ENCODE measurements at places on chromosomes 2 and 18.

GRCh38 chr18:78737006-78737915 is 242.4 kb upstream of the SALL3 start:
- DNase-seq: peak; percentile 31

GRCh38 chr2:34831096-34831495 is 1232.0 kb upstream of the FAM98A start:
- no peak for DNase-seq

- DNase-seq: no peak
Measured at GRCh38 chr2:113206251-113206650, 32.5 kb downstream of the PSD4 start.

GRCh38 chr2:68282811-68283418 is 30.6 kb upstream of the PPP3R1 start:
- DNase-seq: no peak

DNA sequence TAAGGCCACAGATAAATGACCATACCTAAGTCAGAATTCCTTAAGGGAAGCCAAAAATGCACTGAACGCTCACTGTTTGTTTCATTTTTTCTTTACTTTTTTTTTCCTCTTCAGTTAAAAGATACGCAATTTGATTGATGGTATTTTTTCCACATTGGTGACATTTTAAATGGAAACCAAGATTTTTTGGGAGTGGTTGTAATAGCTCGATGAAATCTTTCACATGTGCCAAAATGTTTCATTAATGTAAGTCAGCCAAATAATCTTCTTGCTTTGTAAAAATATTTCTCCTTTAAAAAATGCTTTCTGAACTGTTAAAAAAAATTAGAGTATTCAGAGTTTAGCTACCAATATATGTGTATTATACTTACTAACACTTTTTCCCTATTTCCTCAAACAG is 339.8 kb downstream of the ZEB2 start:
- no peak for DNase-seq

GRCh38 chr2:174835797-174836255 is 71.6 kb upstream of the CHRNA1 start:
- DNase-seq: no peak

DNA sequence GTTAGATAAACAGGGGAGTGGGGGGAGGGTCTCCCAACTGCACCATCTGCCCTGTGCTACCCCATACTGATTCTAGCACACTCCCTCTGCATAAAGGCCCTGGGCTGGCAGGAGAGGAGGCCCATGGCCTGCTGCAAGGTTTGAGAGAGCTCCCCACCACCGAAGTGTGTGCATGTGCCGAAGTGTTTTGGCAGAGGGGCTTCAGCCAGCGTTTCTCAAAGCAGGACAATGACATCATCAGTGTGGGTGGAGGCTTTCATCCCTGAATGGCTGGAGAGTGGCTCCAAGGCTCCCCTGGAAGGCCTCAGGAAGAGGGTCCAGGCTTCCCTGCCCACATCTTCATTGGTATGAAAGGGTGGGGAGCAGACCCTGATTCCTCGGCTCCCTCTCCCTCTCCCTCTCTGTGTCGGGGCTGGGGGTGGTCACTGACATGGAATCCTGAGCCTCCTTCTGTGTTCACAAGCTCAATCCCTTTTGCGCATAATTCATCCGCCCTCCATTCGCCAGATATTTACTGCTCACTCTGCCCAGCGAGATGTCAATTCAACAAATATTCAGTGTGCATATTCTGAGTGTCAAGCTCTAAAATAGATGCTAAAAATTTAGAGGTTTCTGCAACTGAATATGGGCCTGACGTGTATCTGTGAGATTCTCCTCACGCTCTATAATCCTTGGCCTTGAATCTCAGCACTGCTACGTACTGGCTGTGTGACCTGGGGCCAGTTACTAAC is 122.1 kb downstream of the CELF4 start:
- DNase-seq: no peak

DNA sequence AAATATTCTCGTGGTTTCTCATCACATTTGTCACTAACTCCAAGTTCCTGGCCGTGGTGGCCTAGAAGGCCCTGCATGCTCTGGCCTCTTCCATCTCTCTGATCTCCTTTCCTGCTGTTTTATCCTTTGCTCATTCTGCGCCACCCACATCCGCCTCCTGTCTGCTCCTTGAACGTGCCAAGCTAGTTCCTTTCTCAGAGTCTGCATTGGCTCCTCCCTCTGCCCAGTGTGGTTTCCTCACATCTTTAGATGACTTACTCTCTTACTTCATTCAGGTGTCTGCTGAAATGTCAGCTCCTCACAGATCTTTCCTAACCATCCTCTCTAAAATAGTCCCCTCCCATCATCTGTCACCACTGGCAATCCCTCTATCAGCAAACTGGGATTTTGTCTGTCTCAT is 158.6 kb upstream of the RBMS1 start:
- DNase-seq: no peak

DNA sequence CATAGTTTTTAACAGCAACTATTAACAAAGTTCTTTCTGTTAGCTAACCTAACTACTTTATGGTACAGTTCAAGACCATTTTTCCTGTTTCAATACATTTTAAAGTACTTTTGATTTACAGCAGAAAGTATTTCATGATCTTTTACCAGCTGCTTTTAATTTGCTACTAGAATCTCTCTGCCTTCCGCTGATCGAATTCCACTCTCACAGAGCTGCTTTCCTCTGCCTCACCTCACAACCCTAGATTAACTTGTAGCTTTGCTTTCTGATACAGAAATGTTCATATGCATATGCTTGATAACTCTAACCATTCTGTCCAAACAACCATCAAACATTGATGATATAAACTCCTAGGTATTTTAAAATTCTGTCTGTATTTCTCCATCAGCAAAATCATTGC is 463.2 kb upstream of the ZEB2 start:
- DNase-seq: no peak

DNA sequence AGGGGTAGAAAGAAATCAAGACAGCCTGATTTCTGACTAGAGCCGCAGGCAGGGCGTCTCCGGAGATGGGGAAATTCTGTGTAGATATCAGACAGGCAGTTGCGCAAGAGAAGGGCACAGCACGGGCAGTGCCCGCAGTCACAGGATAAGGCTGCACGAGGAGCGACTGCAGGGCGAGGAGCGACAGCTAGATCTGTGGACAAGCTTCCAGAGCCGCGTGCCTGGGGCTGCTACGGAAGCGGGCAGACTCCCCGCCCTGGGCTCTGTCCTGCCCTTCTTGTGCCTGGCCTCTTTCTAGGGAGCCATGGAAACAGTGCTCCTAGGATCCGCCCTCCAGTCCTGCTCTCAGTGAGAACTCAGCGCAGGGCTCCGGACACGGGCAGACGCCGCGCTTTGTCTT is 12.6 kb downstream of the MC5R start:
- DNase-seq: no peak

DNA sequence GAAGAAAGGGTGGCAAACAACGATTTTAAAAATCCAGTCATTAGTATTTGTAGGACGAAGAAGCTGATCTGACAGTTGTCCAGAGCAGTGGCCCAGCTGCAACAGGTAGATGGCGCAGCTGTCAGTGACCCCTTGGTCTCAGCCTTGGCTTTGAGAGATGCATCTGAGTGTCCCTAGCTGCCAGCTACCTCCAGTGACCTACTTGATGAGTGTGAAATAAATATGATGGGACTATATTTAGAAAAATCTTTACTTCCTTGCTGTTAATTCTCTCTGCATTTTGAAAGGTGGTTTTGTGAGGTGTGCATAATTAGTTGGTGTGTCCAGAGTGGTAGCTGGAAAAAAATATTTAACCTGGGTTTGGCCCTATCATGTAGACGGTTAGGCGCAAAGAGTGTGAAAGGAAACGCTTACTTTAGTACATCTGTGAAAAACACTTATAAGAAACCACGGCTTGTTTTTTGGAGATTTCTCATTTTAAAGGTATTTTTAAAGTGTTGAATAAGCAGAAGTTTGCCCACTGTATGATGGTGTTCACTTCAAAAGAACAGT is 963 bp downstream of the INPP1 start:
- DNase-seq: peak; percentile 67

DNA sequence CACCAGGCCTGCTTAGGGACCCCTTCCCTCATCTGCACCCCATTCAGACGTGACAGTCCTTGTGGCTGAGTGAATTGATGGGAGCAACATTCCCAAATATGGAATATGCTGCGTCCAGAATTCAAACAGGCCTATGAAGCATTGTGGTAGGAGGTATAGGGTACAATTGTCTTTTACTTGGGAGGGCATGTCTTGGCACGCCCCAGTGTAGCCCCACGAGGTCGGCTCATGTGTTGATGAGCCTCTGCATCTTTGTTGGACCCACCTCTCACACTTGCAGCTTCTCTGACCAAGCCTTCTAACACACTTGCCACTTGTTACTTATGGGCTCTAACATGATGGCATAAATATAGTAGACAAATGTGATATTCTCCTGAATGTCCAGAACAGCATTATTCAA is 1.6 kb downstream of the TIMM21 start:
- DNase-seq: no peak

- peak; percentile 57 for DNase-seq
Measured at GRCh38 chr2:29223257-29223656, 108.0 kb downstream of the CLIP4 start.

GRCh38 chr2:216034065-216034464 is 20.7 kb upstream of the MREG start:
- DNase-seq: peak; percentile 73

GRCh38 chr2:124838406-124838805 is 813.3 kb downstream of the CNTNAP5 start:
- no peak for DNase-seq

- no peak for DNase-seq
Measured at GRCh38 chr2:222294996-222295367, 3.8 kb downstream of the PAX3 start.

- no peak for DNase-seq
Measured at GRCh38 chr2:96874198-96874831, 4.4 kb upstream of the SEMA4C start.

DNA sequence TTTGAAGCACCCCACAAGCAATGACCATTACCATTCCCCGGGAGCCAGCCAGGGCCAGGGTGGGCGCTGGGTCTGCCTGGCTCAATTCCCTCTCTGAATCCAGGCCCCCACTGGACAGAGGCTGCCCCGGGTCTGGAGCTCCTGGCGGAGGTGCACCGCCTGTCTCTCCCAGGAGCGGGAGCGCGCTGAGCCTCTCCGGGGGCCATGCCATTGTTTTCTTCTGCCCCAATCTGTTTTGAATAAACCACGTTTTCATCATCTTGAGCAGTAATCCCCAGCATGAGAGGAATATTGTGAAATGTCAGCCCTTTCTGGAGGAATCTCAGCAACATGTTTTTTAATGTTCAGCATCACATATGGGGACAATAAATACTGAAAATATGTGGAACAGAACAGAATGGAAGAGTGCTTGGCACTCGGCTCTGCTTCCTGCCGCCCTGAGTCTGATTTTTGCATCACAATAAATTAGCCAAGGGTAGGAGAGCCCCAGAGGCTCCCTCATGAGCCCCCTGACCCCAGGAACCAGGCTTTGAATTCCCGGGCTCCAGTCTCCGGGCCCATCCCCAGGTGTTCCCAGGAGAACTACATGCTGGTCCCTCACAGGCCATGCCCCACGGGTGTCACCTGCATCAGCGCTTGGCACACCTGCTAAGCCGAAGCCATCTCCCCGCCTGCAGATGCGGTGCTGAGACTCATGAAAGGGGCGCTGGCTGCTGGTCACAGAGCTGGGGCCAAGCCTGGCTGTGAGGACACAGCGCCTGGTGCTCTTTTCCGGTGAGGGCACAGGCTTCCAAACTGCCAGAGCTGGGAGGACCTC is 88.8 kb downstream of the INHBB start:
- DNase-seq: no peak

- DNase-seq: peak; percentile 82
Measured at GRCh38 chr2:46814160-46814961, 101.2 kb downstream of the MCFD2 start.

DNA sequence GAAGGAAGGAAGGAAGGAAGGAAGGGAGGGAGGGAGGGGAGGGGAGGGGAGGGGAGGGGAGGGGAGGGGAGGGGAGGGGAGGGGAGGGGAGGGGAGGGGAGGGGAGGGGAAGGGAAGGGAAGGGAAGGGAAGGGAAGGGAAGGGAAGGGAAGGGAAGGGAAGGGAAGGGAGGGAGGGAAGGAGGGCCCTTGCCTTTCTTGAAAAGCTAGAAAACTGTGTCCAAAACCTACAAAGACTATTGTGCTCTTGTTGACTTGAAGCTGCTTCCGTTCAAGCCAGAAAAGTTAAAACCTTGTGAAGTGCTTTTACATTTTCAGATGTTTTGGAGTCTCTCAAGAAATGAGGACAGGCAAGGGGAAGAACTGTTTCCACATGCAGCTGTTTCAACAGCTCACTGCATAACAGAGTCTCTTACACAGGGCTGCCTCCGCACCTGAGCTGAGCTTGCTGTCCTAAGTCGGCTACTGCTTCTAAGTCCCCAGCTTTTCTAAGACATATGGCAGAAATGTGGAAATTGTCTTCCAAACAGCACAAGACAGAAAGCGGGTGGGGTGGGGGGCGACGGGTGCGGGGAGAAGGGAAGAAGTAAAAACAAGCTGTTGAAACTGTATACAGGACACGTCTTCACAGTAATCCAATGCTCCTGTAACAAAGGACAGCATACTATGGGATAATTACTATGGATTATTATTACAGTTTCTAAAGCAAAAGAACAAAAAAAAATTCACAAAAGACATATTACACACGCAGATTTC is 46.1 kb downstream of the BCL11A start:
- DNase-seq: no peak

GRCh38 chr18:29123706-29124530 is 947.0 kb upstream of the CDH2 start:
- DNase-seq: no peak

GRCh38 chr2:176821350-176821749 is 391.2 kb upstream of the HNRNPA3 start:
- no peak for DNase-seq

DNA sequence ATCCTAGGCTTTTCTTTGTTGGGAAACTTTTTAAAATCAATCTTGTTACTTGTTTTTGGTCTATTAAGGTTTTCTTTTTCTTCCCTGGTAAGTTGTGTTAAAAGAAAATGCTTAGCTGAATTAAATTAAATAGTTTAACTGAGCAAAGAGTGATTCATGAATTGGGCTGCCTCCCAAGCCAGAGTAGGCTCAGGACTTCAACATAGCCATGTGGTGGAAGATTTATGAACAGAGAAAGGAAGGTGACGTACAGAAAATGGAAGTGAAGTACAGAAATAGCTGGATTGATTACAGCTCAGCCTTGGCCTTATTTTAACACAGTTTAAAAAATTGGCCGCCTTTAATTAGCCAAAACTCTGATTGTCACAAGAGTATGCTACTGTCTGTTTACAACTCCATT is 27.9 kb upstream of the GALNT5 start:
- no peak for DNase-seq

GRCh38 chr2:222146488-222146887 is 152.3 kb downstream of the PAX3 start:
- no peak for DNase-seq

GRCh38 chr2:80496775-80497174 is 192.2 kb upstream of the LRRTM1 start:
- no peak for DNase-seq

DNA sequence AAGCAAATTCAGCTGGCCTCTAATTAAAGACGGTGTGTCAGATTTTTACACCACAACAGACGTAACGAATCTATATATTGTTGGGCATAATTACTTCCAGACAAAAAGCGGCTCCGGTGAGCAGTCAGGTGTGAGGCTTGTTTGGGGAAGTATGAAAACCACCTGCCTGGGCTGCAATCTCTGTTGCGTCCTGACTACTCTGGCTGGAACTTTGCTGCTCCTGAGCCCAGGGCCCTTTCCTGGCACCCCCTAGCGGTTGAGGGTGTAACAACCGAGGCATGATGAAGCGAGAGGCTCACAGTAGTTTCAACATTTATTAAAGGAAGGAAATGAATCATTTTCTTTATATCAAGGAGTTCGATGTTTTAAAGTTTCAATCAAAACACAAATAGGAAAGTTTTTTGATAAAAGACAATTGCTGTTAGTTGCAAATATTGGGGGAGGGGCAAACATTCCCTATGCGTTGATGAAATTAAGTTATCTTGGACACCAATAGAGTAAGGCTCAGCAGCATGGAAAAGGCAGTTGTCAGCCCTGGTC is 10.6 kb upstream of the ITGB6 start:
- peak; percentile 69 for DNase-seq

Measured in sciatic nerve (tissue), 2 donors.